ENCODE measurements at places on chromosomes 5 and 9.
A peak's percentile ranks its signal among the peaks of the same experiment; 100 is the strongest.

DNA sequence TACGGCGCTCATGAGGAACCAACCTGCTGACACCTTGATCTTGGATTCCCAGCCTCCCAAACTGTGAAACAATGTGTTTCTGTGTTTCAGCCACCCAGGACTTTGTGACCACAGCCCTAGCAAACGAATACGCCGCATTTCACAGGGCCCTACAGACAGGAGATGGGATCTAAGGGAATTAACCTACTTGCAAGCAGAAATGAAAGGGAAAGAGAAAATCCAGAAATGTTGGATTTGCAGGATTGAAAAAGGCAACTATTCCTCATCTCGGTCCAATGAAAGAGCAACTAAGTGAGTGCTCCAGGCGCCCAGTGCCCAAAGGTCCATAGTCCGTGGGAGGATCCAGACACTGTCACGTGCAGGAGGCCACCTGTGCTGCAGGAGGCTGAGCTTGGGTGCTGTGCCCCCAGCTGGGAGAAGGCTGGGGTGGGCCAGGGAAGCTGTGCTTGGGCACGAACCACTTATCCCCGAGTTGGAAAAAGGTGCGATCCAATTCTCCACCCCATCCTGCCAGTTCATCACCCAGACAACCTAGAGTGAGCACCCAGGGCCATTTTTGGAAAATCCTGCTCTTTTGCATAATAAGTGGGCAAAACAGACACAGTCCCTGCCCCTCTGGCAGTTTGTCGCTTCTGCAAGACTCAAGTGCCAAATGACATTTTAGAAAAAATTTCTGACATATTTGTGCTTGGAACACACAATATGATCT, 177.9 kb downstream of the C9orf50 start:
- DNase-seq: no peak

GRCh38 chr9:136232969-136233368, 12.6 kb downstream of the QSOX2 start:
- no peak for DNase-seq

DNA sequence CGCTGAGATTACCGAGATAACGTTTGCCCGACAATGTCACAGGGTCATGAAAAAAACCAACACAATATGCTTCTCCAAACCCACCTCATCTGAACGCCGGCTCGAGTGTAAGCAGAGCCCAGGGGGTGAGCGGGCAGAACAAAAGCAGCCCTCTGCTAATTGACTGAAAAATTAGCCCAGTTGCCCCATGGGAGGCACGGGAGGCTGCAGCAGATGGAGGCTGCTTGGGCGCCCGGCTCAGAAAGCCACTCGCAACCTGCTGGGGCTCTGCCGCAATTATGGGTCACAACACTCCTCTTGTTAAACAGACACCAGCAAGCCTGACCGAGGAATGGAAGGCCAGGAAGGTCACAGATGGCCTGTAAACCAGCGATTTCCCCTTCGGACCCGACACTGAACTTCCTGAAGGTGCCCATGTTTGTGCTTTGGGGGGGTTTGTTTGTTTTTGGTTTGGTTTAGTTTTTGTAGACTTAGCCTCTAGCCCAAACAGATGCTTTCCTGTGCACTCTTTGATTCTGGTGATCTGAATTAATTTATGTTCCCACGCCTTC, 104.6 kb upstream of the IRX1 start:
- no peak for DNase-seq

DNA sequence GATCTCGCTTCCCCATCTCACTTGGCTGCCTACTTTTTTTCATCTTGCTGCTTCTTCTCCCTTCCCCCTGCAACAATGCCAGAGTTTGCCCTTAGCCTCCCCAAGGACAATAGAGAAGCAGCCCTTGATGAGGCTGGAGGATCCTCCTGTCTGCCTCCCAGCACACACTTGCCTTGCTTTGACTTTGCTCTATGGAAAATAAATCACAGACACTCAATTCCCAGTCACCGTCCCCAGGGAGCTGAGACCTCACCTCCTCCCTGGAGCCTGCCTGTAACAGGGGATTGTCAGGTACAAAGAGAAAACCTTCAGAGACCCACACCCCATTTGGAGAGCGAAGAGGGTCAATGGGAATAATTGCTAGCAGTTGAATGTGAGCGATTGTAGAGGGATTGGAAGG, 242.1 kb upstream of the ZNF462 start:
- no peak for DNase-seq

GRCh38 chr9:87422999-87423398, 74.7 kb upstream of the DAPK1 start:
- DNase-seq: no peak

GRCh38 chr5:150642567-150642927, 2.1 kb downstream of the SYNPO start:
- no peak for DNase-seq

DNA sequence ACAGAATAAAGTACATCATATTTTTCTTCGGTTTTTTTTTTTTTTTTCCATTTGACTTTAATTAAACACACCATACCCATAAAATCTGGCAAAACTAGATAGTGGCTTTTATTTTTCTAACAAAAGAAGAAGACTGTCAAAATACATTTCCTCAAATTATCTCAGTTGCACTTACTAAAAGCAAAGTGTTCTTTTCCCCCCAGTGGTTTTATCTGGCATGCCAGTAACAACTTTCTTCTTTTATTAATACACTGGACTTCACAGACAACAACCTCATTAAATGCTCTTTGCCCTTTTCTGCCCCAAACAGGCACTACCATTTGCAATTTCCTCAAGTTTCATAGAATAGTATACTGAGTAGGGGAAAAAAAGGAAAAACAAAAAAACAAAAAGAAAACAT, 1792.3 kb downstream of the EFNA5 start:
- no peak for DNase-seq

GRCh38 chr5:10502130-10502529, 60.5 kb downstream of the ROPN1L start:
- no peak for DNase-seq

GRCh38 chr5:131285703-131286399, 22.0 kb downstream of the CDC42SE2 start:
- no peak for DNase-seq

- DNase-seq: no peak
Measured at GRCh38 chr9:129284607-129285291, 106.7 kb upstream of the IER5L start.

GRCh38 chr5:165712011-165712410, 2206.6 kb downstream of the MAT2B start:
- DNase-seq: no peak

- DNase-seq: no peak
Measured at GRCh38 chr5:104914536-104915070, 1352.0 kb upstream of the NUDT12 start.

DNA sequence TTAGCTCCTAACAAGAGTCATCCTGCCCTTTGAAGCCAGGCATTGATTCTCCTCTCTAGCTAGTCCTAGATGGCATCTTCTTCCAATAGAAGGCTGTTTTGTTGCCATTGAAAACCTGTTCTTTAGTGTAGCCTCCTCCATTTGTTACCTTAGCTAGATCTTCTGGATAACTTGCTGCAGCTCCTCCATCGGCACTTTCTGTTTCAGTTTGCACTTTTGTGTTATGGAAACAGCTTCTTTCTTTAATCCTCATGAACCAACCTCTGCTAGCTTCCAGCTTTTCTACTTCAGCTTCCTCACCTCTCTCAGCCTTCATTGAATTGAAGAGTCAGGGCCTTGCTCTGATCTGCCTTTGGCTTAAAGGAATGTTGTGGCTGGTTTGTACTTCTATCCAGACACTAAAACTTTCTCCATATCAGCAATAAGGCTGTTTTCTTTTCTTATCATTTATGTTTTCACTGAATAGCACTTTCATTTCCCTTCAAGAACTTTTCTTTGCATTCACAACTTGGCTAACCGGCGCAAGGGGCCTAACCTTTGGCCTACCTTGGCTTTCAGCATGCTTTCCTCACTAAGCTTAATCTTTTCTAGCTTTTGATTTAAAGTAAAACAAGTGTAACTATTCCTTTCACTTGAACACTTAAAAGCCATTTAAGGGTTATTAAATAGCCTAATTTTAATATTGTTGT, 166.5 kb upstream of the SLC12A2 start:
- DNase-seq: no peak

DNA sequence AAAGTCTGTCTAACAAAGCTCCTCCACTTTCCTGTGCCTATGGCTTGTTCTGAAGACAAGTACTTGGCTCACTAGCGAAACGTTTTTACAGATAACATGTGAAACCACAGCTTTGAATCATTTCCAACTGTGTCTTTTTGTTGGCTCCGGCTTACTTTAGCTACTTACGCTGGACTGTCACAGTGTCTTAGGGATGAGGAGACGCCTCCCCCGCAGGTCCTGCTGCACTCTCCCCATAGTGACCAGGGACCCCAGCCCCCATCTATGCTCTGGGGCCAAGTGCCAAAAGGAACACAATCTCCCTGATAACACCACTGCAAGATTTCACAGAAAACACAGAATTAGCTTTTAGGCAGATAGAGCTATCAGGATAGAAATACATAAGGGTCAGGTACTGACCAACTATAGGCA, 219.1 kb downstream of the ADAMTS6 start:
- peak; percentile 3 for DNase-seq
